ENCODE measurements at places on chromosomes 6 and 20.
A peak's percentile ranks its signal among the peaks of the same experiment; 100 is the strongest.

DNA sequence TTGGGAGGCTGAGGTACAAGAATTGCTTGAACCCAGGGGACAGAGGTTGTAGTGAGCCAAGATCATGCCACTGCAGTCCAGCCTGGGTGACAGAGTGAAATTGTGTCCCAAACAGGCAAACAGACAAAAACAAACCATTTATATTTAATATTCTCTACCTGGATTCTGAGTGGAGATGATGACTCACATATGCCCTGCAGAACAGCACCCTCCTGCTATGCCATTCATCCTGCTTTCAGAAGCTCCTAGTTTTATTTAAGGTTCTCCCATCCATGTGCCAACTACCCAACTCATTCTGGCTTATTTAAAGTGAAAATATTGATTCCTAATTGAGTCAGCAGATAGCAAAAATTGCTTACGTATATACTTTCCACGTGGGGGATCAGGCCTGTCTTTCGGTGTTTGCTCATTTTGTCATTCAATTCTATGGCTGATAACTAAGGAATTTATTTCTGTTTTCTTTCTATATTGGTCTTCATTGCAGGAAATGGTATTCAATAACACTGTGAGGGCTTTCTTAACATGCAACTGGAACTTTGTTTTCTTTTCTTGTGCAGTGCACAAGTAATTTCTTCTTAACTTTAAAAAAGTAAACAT lies 459.1 kb upstream of the JAG1 start:
- DNase-seq: no peak

GRCh38 chr6:87904011-87904410 lies 143.6 kb upstream of the SPACA1 start:
- DNase-seq: no peak

GRCh38 chr20:15297059-15297875 lies 959.9 kb upstream of the FLRT3 start:
- no peak for DNase-seq

- peak; percentile 39 for DNase-seq
These were observed 622.2 kb upstream of the MANEA start for GRCh38 chr6:94955156-94955555.

DNA sequence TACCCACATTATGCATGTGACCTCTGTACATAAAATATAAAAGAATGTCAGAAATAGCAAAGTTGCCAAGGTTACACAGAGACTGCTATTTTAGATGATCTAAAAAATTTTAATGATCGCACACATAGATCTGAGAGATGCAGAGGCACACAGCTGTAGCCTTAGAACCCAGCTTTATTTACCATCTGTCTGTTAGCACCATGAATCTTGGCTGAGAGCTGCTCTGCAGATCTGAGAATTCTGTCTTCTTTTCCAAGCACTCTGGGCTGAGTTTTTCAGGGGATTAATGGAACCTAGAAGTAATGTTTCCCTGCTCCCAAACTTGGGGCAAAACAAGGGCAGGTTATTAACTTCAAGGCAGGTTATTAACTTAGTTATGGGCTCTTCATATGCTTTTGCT lies 248.7 kb upstream of the JAG1 start:
- DNase-seq: no peak

- no peak for DNase-seq
These were observed 255.4 kb upstream of the HSF2 start for GRCh38 chr6:122143813-122144601.

DNA sequence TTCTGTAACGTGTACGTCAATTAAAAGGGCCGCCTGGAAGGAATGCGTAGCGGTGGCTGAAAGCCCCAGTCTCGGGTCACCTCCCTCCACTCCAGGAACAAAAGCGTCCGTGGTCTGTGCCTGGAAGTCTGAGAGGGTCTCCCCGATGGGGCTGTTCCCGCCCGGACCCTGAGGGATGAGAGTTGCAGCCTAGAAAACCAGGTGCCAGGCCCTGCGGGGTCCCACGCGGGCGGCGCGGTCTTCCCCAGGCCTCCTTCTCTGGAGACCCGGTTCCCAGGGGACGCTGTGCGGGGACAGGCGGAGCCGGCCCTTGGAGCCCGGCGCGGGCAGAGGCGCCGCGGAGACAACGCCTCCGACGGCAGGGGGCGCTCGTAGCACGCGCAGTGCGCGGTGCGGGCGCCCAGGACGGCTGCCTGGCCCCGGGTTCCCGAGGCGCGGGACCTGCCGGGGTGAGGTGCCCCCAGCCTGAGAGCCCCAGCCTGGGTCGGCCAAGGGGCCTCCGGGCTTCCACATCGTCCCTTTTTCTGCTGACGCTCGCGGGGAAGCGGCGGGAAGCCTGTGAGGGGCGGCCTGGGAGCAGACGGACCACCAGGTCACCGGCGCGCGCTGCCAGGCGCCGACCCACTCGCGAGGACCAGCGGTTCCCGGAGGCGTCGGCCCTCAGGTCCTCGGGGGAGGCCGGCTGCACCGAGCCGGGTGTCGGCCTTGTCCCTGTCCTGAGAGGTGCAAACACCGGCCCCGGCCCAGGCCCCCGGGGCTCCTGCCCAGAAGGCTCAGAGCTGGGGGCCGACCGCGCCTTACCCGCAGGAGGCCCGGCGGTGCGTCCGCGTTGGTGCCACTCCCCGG lies 5.3 kb upstream of the FOXC1 start:
- no peak for DNase-seq

GRCh38 chr20:42742926-42743325 lies 446.8 kb downstream of the PTPRT start:
- DNase-seq: no peak

DNA sequence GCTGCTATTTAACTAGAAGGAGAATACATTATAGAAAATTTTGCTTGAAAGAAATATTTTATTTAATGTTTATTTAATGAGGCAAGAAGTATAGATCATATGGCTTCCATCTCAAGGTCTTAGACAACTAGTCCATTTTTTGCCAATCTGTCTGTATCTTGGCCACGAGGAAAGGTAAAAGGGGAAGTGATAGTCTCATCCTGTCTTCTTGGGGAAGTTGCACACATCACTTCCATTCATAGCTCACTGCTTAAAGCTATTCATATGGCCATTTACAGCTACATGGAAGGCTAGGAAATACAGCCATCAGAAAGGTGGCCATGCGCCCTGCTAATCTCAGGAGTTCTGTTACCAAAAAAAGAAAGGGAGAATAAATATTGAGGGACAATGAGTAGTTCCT lies 50.8 kb downstream of the METTL24 start:
- DNase-seq: no peak

DNA sequence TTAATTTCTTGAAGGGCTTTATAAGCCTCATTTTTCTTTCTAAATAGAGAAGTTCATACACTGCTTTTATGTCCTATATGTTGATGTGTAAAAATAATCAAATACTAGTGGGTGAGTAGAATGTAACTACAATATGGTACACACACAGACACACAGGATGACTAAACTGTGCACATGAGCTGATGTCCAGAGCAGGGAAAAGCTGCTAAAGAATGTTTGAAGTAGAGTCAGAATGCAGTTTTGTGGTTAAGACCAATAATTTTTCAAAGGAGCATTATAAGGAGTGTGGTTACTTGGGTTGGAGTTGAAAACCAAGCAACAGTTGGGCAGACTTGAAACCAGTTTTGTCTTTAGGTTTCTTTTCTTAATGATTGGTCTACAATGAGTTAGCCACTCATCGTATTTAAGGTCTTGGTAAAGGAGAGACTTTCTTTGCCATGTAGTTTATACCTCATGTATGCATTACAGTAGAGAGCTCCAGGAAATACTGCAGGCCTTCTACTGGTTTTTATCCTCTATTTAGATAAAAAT lies 196.6 kb downstream of the ESR1 start:
- DNase-seq: no peak

All from NCI-H1417 treated with DMSO at 0.1 percent for 48 hours (cell line).